Osteocyte (in vitro differentiated cells): ENCODE measurements at places on chromosomes 7 and 10.

DNA sequence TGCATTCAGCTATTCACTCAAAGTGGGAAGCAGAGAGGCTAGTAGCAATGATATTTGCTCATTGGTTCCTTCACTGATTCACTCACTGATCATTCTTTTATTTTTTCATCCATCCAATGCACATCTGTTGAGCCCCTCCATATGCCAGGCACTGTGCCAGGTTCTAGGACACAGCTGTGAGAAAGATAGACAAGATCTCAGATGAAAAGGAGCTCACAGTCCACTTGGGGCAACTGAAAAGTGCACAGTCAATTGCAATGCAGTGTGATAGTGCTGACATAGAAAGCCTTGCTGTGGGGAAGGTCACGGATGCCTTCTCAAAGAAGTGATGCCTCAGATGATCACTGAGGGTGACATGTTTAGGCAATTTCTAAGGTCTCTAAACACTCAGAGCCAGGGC lies 262.3 kb downstream of the PTEN start:
- DNase-seq, result no peak

DNA sequence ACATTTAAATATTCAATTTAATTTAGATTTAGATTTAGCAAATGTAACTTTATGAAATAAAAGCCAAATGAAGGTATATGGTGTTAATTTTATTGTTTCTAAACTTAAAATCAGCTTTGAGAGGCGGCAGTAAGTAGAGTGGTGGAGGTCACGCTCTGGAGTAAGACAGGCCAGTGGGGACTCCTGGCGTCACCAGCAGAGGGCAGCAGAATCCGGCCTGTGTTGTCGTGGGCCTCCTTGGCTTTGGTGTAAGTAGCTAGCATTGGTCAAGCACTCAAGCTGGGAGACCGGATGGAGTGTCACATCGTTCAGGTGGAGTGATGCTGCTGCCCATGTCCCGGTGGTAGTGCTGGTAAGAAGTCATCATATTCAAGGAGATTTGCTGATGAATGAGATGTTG lies 98.7 kb upstream of the DNAJB6 start:
- DNase-seq, result no peak

DNA sequence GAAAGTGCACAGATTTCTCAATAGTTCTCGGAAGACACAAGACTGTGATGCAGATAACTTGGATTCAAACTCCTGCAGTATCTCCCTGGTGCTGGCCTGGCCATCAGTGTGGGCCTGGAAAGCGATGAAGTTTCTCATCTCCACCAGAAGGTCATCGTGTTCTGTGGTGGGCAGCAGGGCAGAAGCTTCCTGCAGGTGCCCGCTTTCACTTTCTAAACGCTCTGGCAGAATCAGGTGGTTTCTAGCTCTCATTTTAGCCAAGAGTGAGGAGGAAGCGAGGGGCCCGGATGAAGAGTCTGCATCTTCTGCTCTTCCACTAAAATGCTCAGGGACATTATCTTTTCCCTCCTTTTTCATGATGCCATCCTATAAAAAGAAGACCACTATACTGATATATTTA lies 63.0 kb upstream of the DRGX start:
- no peak for DNase-seq

DNA sequence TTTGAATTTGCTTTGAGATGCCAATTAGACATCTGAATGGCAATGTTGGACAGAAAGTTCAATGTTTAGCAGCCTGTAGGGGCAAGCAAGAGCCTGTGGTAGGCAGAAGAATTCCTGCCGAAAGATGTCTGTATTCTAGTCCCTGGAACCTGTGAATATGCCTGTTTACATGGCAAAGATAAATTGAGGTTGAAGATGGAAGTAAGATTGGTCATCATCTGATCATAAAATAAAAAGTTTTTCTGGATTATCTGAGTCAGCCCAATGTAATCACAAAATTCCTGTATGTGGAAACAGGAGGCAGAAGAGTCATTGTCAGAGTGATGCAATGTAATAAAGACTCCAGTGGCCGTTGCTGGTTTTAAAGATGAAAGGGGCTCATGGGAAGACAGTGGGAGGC lies 430.5 kb downstream of the MDFIC start:
- no peak for DNase-seq

DNA sequence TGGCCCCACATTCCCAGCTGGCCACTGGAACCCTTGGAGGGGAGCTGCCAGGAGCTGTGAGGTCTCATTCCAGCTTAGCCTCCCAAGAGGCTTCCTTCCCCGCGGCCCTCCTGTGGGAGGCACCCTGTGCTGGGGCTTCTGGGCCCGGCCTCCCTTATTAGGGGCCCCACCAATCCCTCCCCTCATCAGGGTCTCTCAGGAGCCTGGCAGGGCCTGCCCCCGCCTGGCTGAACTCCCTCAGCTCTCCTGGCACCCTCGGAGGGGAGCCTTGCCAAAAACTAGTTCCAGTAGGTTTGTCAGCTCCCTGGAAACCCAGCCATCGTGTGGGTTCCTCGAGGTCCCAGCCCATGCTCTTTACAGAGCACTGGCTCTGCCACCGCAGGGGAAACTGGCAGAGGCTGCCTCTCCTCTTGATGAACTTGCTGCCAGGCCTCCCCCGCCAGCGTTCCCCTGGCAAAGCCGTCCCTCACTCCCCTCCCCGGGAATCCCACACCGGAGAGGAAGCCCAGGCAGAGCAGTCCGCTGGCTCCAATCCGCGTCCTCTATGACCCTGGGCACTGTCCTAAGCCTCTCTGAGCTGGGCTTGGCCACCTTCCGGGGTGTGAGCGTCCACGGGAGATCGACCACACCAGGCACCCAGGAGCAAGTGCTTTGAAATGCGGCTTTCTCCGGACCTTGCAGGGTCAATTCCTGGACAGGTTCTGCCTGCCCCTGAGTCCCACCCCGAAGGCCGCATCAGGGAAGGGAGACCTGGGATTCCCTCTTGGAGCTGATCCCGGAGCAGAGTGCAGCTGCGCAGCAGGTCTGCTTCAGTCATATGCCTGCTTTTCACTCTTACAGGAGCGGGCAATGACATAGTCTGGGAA lies 139.8 kb downstream of the ARHGAP22 start:
- peak; percentile 82 for DNase-seq
